ENCODE measurements at places on chromosomes 2 and 18.

- no peak for DNase-seq
These were observed 43.2 kb downstream of the ATIC start for GRCh38 chr2:215354771-215355695.

DNA sequence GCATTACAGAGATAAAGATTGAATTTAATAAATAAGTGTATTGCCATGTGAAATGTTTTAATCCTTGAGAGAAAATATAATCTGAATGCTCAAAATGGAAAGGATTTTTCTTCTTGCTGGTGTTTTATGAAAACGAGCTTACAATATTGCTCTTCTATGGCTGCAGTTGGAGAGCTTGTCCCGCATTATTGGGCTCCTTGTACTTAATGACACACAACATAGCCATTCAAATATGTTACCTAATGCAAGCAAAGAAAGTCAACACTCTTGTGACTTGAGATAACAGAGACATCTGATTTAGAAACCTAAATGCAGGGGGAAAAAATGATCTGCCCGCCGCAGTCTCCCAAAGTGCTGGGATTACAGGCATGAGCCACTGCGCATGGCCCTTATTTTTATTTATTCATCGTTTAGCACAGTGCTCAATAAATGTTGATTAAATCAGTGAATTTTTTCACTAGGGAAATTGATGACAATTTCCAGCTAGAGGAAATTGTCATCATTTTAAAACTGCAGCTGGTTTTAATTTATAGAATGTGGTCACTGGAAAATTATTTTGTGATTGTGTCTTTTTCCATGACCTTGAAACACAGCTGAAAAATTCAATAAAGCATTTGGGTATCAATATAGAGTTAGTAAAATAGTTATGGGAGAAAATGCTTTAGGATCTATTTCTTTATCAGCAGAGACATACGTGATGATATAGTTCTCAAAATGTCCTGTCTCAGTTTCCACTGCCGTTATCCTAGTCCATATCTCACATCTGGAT is 2.4 kb upstream of the PRKD3 start:
- DNase-seq = no peak

DNA sequence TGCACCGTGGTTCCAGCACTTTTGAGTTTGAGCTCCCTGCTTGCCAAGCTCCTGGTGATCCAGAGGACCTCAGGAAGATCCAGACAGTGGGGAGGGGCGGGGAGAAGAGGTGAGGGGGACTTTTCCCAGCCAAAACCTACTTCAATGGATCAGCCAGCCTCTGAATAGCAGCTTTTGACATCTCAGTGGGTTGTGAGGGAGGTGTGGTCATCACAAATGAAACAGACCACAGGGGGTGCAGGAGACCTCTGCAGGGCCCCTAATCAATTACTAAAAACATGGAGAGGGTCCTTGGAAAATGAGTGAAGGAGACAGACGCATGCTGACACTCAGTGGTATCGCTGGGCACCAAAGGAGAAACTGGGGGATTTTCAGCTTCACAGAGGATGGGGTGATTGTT is 372.7 kb downstream of the ZNF521 start:
- DNase-seq = no peak

- DNase-seq = no peak
These were observed 1.0 kb upstream of the PPP1CB start for GRCh38 chr2:28750316-28751251.

DNA sequence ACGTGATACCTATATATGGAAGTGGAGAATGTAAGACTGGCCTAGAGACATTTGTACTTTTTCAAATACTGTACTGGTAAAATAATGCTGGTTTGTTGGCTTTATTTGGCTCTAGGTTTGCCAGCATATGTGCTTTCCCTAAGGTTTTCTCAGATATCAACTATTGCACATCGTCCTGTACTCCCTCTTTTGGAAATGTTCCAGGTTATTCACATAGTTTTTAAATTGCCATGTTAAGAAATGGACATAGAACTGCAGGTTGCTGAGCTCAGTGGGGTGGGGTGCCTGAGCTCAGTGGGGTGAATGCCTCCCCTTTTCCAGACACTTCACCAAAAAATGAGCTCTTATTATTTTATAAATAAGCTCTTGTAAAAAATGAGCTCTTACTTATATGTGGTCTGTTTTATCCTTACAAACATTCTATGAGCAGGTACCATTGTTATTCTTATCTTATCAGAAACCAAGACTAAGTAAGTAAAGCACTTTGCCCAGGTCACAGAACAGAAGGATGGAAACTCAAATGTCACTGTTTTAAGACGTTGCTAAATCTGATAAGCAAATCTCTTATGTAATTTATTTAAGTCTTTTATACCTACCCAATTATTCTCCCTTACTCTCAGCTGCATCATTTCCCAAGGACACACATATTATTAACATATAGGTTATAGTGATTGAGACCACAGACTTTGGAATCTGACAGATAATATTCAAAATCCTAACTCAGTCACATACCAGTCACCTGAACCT is 99.0 kb downstream of the CPS1 start:
- no peak for DNase-seq

DNA sequence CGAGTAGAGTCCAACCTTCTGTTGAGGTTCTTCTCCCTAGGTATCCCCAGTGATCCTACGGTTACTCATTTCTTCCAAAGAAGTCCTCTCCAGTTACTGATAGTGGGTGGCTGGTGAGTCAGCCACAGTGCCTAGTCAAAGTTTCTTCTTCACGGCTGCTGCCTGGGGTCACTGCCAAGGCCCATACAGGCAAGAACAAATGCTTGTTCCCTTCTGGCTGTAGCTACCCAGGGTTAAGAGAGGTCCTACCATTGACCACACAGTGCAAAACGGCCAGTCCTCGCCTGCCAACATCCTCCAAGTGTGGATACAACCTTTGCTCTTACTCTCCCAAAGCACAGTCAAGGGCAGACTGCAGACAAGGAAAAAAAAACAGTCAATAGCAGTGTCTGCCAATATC is 2.9 kb upstream of the PTPN4 start:
- DNase-seq = no peak

- DNase-seq = no peak
These were observed 24.8 kb downstream of the GAREM1 start for GRCh38 chr18:32445846-32446245.

DNA sequence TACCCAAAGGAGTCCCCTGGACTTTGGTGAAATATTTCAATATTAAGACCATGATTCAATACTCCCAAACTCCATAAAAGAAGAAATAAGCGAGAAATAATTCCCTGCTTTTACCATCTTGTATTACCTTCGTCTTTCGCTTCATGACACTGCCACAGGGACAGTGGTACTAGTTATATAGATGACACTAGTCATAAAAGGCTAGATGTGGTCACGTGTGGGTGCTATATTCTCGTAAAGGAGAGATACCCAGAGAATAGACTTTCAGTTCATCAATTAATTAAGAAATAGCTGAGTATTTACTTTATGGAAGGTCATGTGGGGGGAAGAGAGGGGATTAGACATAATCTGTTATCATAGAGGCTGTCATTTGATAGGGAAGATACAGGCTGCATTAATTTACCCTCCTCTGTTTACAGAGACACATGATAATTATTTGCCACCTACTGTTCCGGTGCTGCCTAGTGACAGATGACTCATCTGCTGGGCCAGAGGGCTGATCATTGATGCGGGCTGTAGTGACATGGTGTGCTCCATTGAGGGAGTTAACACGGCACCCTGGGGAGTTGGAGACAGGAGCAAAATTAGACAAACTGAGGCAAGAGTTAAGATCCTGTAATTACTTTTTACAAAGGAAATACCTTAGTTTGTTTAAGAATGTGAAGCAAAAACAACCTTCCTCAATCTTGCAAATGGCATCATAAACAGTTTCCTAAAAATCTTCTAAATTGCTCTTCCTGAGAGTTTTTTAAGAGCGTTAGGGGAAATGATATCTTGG is 78.2 kb upstream of the ITGB6 start:
- DNase-seq = no peak

DNA sequence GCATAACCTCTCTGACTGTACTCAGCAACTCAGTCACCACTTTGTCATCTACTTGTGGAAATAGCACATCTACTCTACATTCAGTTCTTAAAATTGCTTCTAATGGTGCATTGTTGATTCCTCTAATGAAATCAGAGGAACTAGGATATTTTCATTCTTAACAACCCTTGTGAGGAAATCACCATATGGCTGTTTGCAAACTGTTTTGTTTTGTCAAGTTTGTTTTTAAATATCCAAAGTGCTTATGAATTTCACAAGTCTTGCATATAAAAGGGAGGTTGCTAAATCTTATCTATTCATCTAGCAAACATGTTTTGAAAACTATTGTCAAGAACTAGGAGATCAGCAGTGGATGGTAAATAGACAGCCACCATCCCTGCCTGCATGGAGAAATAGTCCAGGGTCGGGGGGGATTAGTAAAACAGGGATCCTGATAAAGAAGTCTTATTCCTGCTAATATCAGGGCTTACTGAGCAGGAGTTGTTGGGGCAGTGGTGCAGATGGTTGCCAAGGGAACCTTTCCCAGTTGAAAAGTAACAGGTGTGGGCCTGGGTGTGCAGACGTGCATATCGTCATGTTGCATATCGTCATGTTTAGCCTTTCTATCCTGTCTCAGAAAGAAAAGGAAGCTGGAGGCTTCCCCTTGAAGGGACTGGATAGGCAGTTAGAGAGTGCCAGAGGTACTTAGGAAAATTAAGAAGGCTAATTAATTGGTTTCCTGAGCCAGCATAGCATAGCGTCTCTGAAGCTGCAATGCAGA is 7.5 kb upstream of the MYO3B start:
- DNase-seq = no peak

- DNase-seq = no peak
These were observed 119.9 kb upstream of the SERTAD2 start for GRCh38 chr2:64773461-64774118.

- no peak for DNase-seq
These were observed 484 bp upstream of the DARS1 start for GRCh38 chr2:135985826-135986393.

- no peak for DNase-seq
These were observed 26.6 kb downstream of the PLB1 start for GRCh38 chr2:28522481-28522880.

- no peak for DNase-seq
These were observed 9.7 kb downstream of the ERFE start for GRCh38 chr2:238168196-238169047.

GRCh38 chr2:235048549-235048948 is 96.7 kb downstream of the SH3BP4 start:
- DNase-seq = no peak

DNA sequence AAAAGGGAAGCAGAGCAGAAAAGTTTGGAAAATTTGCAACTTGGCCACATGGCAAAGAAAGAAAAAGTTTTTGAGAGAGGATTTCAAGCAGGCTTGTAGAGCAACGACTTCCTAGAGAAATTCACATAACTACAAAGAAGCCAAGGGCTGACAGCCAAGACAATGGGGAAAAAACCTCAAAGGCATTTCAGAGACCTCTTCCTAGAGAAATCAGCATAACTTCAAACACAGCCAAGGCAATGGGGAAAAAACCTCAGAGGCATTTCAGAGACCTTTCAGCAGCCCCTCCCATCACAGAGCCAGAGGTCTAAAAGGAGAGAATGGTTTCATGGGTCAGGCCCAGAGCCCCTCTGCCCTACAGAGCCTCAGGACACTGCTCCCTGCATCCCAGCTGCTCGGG is 7.2 kb downstream of the ADI1 start:
- no peak for DNase-seq

- no peak for DNase-seq
These were observed 3.9 kb upstream of the KLHL29 start for GRCh38 chr2:23381084-23381483.

GRCh38 chr18:58867281-58867961 is 2.7 kb downstream of the ZNF532 start:
- no peak for DNase-seq

DNA sequence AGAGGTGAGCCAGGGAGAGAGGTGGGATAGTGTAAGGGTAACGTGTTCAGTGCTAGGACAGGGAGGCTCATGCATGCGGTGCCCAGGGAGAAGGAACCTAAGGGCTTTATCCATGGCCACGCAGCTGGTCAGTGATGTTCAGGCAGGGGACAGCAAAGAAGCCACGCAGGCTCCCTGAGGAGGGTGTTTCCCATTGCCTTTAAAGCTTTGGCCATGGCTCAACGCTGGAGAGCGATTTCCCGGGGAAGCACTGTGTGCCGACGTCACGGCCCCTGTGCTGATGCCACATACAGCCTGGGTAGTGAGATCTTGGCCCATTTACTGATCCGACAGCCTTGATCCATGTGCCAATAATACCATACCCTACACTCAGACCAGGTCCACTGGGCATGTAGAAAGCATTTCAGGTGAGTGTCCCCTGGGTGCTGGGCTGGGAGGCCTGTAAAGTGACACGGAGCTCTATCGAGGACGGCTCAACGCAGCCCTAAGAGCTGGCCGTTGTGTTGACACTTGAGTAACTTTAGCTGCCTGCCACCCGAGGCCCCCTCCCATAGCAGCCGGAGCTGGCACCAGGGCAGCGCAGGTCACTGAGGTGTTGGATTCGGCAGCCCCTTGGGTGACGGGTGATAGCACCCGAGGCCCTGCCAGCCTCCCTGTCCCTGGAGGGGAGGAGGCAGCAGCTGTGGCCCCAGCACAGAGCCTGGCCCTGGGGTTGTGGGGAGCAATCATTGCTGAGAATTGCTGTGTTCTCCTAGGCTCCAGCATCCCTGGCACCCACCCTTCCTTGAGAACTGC is 41.4 kb downstream of the PDIA6 start:
- DNase-seq = no peak

DNA sequence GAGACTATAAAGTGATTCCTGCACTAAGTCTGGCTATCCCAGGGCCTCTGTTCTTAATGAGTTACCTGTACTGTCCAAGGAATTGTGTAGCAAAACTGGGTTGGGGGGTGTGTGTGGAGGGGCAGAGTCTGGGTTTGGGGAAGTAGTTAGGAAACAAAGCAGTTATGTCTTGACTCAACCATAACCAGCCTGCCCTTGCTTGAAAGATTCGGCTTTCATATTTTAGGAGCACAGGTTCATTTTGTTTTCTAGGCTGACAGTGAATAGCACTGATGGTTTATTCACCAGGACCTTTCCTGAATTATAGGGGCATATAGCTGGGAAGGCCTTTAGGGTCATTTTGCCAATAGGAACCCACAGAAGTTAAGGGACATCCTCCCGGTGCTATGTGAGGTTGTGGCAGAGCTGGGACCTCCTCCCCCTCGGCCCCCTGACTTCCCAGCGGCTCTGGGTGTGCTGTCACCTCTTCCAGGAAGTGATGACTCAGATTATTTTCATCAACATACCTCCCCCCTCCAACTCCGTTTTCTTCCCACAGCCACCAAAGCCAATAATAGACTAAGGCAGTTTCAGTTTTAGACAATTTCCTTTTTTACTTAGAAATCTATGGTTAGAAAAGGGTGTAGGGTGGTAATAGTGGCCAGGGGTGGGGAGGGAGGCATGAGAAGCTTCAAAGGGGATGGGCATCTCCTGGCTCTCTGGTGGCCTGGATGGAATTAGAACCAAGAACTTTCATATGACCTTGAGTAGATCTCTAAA is 44.8 kb downstream of the SETBP1 start:
- no peak for DNase-seq

All from NCI-H187 treated with DMSO at 0.1 percent for 48 hours (cell line).